GM12891 (cell line): ENCODE measurements at places on chromosomes 11 and 22.
A peak's percentile ranks its signal among the peaks of the same experiment; 100 is the strongest.

DNA sequence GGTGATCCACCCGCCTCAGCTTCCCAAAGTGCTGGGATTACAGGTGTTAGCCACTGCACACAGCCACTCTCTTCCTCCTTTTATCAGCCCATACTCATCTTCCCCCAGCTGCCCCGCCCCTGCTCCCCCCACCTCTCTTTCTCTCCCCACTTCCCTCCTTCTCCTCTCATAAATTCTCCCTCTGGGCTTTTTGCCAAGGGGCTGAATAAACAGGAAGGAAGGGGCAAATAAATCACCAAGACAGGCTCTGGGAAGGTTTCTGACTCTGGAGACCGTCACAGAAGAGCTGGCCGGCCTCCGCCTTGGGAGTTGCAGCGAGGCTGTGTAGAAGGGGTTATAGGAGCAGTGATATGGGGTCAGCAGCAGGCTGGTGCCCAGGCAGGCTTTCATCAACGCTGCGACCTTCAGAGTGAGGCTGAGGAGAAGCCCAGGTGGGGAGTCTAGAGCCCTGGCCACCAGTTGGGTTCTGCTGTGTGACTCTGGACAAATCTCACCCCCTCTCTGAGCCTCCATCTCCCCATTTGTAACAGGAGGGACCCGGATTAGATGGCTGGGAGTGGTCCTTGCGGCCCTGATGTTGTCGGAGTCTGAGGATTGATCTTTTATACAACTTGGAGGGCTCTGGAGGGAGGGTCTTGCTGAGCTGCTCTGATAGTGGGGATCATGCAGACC lies 62.6 kb upstream of the RASD2 start:
- no peak for DNase-seq

DNA sequence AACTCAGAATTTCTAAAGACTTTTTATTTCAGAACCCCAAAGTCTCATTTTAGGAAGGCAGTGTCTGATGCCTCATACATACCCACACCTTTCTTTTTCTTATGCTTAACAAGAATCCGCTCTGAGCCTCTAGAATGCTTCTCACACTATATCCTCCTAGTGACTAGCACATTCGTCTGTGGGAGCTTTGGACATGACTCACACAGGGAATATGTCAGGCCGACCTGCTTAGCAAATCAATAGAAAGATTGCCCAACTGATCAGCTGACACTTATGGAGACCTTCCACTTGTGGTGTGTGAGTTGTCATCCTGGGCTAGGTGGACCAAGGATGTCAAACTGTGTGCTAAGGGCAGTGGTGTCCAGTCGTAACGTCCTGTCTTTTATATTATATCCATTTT lies 129.9 kb upstream of the TTC12 start:
- DNase-seq: no peak

- no peak for DNase-seq
Measured at GRCh38 chr11:15158351-15159015, 43.8 kb downstream of the INSC start.

DNA sequence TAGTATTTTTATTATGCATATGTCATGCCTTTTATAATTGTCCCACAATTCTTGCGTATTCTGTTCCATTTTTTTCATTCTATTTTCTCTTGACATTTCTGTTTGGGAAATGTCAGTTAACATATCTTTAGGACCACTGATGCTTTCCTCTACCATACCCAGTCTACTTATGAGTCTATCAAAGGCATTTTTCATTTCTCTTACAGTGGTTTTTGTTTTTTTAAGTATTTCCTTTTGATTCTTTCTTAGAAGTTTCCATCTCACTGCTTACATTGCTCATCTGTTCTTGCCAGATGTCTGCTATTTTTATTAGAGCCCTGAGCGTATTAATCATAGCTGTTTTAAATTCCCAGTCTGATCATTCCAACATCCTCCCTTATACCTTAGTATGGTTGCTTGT lies 29.3 kb upstream of the OR8B8 start:
- DNase-seq: no peak

DNA sequence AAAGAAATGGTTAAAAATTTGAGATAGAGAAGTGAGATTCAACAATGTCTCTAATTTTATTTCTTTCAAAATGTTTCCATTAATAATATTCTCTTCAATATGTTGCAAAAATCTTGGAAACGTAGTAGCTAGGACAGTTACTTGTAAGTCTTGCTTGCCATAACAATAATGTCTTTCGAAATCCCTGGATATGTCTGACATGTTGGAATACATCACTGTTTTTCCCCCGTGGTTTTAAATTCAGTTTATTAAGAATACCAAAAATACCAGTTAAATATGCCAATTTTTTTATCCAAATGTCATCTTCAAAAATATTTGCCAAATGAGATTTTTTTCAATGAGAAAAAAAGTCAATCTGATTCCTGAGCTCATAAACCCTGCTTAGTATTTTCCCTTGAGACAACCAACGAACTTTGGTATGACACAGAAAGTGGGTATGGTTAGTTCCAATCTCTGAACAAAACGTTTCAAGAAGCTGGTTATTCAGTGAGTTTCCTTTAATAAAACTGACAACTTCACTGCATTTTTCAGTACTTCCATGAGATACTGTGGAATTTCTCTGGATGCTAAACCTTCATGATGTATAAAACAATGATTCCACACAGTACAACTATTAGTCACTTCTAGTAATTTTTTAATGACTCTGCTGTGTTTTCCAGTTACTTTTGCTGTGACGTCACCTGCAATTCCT lies 36.7 kb upstream of the AMPD3 start:
- no peak for DNase-seq

DNA sequence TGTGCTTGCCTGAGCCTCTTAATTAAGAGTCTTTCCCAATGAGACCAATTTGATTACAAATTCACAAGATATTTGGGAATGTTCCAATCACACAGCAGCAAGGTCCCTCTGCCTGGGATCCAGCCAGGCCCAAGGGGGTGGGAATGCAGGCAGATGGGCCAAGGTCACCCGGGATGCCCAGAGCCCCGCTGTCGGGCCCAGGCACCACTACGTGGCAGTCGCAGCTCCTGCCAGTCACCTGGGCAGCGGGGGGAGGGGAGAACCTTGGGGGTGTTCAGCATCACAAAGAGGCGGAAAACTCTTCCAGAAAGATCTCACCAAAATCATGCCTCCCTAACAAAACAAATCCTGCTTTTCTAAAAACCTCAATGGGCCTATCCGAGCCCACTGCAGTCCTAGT lies 30.9 kb downstream of the PPM1F start:
- no peak for DNase-seq

DNA sequence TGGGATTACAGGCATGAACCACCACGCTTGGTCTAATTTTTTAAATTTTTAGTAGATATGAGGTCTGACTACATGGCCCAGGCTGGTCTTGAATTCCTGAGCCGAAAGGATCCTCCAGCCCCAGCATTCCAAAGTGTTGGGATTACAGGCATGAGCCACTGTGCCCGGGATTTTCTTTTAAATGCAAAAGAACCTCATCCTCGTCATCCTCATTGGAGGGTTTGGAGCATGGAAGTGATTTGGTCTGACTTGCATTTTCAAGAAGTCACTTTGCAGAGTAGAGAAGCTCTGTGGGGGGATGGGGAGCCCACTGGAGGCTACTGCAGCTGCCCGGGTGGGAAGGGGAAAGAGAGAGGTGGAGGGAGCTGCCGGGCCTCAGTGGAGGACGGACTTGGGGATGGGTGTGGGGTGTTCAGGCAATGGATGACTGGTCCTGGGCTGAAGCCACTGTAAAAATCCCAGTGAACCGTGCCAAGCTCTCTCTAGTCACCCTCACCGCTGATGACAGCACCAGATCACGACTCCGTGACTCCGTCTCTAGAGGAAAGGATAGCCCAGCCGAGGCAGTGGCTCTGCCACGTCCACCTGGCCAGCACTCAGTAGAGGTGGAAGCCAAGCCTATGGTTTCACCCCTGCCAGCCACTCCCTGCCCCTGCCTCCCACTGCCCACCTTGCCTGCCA lies 32.8 kb upstream of the SLC22A12 start:
- DNase-seq: no peak

GRCh38 chr11:528815-529727 lies 6.3 kb downstream of the HRAS start:
- DNase-seq: no peak

DNA sequence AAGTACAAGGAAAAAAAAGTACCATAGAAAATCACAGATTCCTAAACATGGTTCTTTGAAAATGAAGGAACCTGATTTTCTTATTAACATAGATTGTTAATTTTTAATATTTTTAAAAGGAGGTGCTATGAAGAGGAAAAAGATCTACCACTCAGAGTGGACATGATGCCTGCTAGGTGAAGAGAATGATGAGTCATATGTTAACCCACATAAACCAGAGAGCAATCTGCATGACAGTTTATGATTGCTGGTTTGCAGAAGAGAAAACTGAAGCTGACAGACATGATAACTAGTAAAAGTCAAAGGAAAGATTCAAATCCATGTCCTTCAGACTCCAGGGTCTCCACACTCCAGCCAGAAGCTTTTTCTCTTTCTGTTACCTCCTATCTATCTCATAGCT lies 1231.7 kb downstream of the LRRC4C start:
- DNase-seq: no peak

DNA sequence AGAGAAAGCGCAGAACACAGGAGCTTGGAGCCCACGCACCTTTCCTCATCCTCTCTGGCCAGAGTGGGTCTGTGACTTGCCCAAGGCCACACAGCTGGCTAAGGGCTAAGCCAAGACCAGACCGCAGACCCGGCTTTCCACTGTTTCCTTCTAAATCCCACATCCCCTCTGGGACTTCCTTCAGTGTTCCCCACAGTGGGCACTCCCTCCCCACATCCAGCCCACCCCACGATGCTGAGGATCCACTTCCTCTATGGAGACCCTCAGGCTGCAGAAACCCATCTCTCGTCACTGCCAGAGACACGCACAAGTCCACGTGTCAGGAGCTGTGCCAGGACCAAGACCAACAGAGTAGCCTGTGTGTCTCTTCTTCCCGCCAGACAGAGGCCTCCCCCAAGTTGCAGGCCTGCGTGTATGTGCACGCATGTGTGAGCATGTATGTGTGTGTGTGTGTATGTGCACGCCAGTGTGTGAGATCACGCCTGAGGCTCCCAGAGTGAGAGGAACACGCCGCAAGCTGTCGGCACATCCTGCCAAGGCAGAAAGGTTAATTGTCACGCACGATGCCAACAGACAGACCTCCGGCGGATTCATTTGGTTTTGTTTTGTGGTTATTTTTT lies 21.6 kb downstream of the PDGFB start:
- no peak for DNase-seq

DNA sequence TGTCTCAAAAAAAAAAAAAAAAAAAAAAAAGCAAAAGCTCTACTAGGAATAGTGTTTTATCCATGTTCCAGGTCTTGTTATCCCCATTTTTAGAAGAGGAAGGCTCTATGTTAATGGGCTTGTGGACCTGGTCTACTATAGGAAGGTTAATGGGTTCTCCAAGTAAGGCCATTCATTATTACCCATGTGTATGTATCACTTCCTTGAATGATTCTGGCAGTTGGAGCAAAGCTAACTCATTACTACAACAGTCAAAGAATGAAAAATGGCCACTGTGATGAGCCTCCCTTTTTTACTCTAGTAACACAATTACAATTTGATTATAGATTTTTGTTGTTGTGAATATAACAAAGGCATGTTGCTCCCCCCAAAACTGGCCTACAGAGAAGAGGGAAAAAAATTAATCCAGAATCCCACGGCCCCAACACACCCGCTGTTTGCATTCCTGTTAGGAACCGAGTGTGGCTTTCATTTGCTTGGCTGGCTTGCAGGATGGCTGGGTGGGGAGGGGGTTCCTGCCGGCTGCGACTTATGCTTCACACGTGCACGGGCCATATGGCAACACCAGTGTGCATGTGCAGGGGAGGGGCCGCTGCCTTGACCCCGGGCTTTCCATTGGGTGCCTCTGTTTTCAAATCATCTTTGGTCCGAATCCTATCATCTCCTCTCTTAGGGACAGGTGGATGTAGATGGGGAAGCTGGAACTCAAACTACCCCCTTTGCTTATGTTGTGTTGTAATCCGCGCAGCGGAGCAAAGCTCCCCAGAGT lies 148.8 kb downstream of the HIPK3 start:
- no peak for DNase-seq

- no peak for DNase-seq
Measured at GRCh38 chr11:93039531-93040240, 70.2 kb downstream of the MTNR1B start.

DNA sequence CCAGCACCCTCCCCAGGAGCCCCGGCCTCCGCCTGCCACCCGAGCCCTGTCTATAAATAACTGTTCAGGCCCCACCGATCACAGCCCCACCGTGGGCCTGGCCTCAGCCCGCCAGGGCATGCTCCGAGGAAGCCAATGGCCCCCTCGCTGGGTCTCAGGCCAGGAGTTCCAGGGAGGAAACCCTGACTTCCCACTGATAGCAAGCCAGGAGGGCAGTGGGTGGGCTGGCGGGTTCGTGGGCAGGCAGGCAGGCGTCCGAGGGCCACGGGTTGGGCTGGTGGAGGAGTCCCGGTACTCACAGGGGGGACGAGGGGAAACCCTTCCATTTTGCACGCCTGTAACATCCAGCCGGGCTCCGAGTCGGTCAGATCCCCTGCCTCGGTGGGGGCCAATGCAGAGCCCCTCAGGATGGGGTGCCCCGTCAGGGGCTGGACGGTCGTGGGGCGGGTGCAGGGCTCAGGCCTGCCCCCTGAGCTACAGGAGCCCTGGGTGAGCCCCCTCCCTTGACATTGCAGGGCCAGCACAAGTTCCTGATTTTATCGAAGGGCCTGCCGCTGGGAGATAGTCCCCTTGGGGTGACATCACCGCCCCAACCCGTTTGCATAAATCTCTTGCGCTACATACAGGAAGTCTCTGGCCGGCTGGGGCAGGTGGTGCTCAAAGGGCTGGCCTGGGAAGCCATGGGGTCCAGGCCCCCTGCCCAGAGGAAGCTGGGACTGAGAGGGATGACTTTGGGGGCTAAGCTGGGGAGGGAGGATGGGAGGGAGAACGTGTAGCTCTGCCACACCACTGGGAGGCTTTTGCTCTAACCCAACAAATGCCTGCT lies at the start of gene SPI1:
SPI1 (minus strand) TSS at position 538 of the 826 bp plus-strand sequence; CDS start at position 344, 194 bp downstream.
- peak; percentile 84 for DNase-seq

GRCh38 chr11:74024261-74025029 lies 15.6 kb upstream of the UCP3 start:
- no peak for DNase-seq

GRCh38 chr11:106468086-106468485 lies 390.6 kb downstream of the AASDHPPT start:
- DNase-seq: no peak

DNA sequence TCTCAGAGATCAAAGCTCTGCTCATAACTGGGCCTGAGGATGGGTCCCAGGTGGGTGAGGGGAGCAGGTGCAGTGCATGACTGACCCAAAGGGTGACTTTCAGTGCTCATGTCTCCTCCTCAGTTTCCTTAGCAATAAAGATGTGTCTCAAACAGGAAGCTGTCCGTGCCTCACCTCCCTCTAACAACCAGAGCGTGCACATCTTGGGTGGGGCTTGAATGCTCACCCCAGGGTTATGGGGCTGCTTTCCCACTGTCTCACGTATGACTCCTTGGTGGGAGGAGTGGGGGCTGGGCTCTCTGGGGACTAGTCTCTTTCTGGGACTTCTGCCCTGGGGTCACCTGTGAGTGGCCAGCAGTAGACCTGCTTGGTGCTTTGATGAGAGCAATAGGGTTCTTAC lies 53.9 kb upstream of the PHOX2A start:
- DNase-seq: peak; percentile 44

DNA sequence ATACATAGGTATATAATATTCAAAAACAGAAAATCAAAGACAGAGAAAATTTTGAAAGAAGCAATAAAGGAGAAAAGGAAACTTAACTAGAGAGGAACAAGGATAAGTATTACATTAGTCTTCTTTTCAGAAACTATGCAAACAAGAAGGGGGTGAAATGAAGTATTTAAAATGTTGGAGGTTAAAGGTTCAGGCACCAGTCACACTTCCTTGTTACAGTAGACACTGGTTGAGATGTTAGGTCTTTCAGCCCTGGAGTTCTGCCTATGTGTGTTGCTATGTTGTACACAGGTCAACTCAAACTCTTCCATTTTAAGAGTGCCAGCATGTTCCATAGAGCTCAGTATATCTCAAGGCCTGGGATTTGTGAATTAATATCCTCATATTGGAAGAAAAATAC lies 6.0 kb upstream of the MS4A4A start:
- DNase-seq: no peak
